ENCODE measurements at places on chromosomes 3 and 15.
A peak's percentile ranks its signal among the peaks of the same experiment; 100 is the strongest.

- DNase-seq, result no peak
These were observed 5.3 kb downstream of the DPP8 start for GRCh38 chr15:65512189-65512588.

DNA sequence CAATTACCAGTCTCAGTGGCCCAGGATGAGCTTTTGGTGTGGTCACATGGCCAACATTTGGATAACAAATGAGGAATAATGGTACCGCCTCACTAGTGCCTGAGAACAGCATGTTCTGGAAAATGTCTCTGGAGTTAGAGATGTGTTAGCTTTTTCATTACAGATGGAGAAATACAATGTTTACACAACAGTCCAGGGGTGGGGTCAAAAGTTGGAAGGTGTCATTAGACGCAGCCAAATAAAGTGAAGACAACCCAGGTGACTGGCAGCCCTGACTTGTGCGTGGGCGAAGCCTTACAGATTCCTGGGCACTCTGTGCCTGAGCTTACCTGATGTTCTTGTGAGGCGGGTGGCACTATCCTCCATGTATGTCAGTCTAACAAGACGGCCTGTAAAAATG lies 12.8 kb downstream of the IL17RB start:
- no peak for DNase-seq

DNA sequence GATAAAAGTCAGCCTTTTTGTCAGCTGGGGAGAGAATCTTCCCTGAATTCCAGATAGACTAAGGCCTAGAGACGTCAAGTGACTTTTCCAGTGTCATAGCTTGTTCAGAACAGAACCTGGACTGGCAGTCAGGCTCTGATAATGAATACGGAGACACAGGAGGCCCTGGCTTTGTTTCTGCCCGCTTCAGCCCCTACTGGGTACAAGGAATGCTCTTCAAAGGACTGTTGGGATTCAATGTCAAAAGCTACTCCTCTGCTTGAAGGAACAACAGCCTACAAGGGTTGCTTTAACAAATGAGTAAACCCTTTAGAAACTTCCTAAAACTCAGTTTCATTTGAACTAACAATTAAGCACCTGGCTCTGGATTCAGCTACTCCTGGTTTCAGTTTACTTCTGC lies 412.3 kb downstream of the OXSM start:
- no peak for DNase-seq

- peak; percentile 98 for DNase-seq
These were observed at the start of gene MAP3K13 for GRCh38 chr3:185362850-185363661. MAP3K13 (plus strand) TSS chr3:185363136; CDS start chr3:185428582, 65,446 bp downstream.

- no peak for DNase-seq
These were observed 104.5 kb downstream of the NR2F2 start for GRCh38 chr15:96435022-96435421.

DNA sequence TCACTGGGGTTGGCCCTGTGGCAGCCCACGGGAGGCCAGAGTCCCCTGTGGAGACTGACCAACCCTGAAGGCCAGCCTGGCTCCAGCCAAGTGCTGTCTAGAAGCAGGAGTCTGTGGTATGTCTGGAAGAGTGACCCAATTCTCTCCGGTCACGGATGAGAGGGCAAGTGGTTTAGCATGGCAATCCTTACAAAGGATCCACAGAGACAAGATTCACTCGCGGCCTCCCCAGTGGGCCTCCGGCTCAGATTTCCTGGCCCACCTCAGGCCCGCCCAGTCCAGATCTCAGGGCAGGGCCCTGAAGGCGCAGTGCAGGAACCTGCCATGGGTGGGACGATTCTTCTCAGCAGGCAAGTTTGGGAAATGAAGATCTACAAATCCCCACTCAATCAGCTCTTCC lies 5.0 kb upstream of the BCL2L10 start:
- DNase-seq, result no peak

- no peak for DNase-seq
These were observed 12.1 kb downstream of the TMOD3 start for GRCh38 chr15:51841406-51842040.

DNA sequence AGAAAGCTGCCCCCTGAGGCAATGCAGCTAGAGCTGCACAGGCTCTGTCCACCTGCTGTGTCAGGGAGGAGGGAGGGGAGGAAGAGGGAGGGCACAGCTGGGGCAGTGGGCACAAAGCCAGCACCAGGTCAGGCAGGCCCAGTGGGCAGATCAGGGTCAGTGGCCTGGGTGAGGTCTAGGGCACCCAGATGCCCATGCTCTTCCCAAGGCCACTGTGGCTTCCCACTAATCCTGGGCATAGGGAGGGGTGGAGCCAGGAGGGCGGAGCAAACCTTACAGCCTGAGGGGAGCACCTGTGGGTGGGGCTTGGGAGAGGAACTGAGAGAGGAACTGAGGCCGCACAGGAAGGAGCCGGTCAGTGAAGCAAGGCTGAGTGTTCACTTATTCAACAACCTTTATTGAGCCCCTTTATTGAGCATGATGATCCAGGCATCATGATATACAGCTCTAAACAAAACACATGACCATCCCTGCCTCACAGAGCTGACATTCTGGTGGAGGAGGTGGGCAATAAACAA lies 55.0 kb downstream of the RHCG start:
- no peak for DNase-seq

DNA sequence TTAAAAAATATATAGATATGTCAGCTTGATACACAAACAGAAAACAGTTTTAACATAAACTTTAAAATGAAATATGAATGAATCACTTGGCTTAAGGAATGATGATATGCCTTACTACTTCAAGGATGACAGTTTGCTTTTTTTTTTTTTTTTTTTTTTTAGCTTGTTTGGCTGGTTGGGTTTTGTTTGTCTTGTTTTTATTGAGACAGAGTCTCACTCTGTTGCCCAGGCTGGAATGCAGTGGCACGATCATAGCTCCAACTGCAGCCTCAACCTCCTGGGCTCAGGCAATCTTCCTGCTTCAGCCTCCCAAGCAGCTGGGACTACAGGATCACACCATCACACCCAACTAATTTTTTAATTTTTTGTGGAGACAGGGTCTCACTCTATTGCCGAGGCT lies 14.5 kb downstream of the LRRC2 start:
- DNase-seq, result no peak

DNA sequence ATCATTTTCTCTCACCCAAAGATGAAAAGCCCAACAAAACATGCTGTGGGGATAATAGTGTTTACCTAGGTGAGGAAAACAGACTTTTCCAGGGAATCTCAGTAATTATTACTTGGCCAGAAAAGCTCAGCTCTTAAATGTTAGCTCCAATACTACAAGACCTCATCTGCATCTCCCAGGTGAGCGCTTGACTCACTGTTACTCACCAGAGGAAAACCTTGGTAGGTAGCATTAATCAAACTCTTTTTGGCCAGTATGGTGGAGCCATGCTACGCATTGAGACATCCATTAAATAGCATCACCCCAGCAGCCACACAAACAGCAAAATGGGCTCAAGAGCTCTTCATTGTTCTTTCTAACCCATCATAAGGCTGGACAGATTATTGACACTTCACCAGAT lies 99.0 kb downstream of the TIGIT start:
- no peak for DNase-seq

DNA sequence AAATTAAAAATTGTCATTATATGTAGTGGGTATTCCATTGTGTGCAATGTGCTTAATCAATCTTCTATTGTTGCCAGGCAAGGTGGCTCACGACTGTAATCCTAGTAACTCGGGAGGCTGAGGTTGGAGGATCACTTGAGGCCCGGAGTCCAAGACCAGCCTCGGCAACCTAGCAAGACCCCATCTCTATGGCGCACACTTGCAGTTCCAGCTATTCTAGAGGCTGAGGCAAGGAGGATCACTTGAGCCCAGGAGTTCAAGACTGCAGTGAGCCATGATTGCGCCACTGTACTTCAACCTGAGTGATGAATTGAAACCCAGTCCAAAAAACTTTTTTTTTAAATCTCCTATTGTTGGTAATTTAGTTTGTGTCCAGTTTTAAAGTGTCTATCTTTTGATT lies 33.4 kb upstream of the ABHD2 start:
- DNase-seq, result no peak

- DNase-seq, result no peak
These were observed 224.2 kb downstream of the SOX2 start for GRCh38 chr3:181935915-181936314.

- no peak for DNase-seq
These were observed 64.4 kb downstream of the MAGEF1 start for GRCh38 chr3:184647405-184647936.

- DNase-seq, result no peak
These were observed 247.1 kb upstream of the LMCD1 start for GRCh38 chr3:8254489-8254888.

- DNase-seq, result no peak
These were observed 223.5 kb downstream of the NEK10 start for GRCh38 chr3:27145719-27146118.

DNA sequence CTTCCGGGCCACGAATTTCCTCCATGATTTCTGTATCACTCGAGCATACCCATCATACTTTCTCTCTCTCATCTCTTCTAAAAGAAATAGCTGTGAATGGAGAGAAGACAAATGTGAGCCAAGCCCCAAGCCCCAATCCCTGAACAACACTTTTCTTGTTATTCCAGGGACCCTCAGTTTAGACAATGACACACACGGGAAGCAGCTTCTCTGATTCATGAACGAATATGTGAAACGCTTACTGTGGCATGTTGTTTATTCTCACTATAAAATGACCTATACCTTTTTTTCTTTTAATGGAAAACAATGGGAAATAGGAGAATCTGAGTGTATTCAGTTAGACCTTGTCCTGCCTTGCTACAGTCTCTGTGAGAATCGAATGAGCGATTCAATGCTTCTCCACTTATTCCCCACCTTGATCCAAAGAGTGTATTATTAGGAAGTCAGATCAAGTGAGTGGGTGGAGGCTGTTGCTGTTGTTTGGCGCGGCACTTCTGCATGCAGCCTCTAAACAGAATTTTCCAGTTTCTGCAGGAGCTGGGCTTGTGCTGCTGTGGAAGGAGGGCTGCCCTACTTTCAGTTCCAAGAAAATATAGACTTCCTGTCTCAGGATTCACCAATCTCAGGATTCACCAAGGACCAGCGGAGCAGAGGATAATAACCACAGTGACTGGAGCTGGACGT lies 32.4 kb upstream of the LDHAL6B start:
- DNase-seq, result no peak

DNA sequence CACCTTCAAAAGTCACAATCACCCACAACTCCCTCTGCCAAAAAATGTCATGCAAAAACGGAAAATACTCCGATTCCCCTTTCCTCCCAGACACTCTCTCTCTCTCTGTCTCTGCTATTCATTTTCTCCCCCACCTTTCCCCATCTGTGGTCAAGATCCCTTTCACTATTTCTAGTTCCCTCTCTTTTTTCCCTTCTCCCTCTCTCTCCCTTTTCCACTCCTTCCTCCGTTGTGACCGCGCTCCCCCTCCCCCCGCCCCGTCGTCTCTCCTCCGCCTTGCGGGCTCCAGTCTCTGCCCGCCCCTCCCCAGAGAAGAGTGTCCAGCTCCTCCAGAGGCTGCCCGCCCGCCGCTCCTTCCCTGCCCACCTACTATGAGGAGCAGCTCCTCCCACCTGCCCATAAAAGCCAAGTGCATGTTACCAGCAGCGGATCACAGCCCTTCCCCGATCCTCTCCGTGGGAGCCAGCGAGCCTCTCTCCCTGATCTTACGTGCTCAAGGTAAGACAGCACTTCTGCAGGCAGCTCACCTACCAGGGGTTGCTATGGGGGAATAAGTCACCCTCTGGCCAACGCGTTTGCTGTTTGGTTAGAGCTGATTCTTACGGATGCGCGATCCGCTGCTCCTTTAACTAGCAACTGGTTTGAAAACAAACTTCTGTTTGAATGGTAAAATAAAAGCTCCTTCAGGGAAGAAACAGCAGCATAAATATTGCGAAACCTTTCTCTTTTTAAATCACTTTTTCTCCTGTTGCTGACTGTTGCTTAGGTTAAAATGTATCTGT lies at the start of gene COL8A1:
COL8A1 (plus strand) TSS at position 428 of the 782 bp plus-strand sequence. CDS start 152,089 bp downstream, outside the sequence.
- no peak for DNase-seq

DNA sequence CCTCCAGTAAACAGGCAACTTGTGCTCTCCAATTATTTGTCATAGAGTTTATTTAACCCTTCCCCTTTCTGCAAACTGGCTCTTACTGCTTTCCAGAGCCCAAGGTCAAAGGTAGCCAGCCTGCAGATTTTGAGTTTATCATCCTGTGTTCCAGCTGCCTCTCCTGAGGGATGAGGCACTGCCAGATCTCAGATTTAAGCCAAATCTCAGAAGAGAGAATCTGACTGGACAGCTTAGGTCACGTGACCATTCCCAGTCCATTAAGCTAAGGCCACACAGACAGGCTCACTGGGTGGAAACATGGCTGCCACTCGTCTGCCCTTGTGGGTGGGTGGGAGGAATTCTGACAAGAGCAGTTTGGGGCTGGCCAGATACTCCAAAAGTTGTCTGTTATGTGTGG lies 8.6 kb upstream of the SIAH2 start:
- no peak for DNase-seq

DNA sequence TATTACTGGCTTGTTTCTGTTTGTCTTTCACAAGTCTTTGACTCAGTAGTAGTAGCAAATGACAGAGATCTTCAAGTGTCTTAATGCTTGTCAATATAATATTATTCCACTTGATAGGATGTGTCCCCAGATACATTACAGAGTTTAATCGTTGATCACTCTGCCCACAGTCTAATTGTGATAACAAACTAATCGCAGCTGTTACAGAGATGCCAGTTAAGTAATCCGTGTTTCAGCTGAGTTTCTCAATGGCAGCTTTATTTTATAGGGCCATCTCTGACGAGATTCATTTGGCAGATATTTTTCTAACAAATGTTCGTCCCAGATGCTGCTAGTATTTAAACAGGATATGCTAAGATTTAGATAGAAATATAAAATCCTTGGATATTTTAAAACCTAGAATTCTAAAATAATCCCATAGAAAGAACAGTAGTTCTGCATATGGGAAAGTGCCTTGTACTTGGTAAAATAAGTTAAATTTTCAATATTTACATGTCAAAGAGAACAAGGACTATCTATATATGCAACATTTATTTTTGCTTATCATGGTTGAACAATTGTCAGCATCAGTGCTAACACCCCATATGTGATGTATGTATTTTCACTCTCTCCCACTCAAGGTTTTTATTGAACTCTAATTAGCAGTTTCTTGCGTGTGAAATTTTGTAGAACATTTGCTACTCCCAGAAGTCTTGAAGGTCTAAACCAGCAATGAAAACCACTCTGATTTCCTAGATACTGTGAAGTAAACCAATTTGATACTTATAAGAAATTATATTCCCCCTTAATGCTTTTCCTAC lies 185.5 kb downstream of the MBNL1 start:
- DNase-seq, result no peak
